Endothelial cell (in vitro differentiated cells): ENCODE measurements at places on chromosomes 6 and 20. TPM values are rescaled to one million over a fixed set of nuclear protein-coding genes. Genes with fewer than 3 reads are reported as not detected.

DNA sequence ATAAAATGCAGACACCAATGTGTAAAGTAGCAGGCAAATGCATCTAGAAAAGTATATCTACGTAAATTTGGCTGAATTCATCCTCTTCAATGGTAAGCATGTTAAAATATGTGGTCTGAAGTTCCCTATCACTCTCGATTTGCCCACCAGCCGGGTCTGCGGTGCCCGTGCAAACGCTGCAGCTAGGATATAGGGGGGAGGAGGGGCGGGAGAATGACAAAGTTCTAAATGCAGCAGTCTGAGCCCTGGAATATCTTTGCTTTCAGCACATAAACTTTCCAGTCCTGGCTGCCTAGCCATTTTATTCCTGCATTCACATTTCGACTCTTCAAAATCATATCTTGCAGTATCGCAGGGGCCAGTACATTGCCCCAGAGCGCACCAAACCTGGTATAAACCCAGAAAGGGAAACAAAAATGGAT, 708 bp downstream of the NRN1 start:
- DNase-seq = peak; percentile 28

The APOM gene
- total RNA-seq = 0.92 TPM

DNA sequence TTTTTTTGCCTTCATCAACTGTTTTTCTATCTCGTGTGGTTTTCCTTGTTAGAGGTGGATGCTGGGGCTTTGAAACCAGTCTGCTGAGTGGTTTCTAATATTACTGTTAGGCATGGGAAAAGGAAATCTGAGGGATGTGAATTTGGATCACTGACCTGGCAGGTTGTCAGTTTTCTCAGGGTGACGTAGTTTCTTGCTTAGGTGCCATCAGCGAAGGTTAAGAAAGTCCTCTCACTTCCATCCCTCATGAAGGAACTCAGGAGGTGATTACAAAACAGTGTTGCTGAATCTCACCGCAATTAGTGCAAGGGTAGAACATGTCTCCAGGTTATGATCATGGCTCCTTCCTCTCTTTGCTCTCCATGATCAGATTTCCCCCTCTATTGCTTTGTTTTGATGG, 135.9 kb downstream of the SOX4 start:
- no peak for DNase-seq

- no peak for DNase-seq
Measured at GRCh38 chr6:21227486-21227885, 366.1 kb upstream of the SOX4 start.

DNA sequence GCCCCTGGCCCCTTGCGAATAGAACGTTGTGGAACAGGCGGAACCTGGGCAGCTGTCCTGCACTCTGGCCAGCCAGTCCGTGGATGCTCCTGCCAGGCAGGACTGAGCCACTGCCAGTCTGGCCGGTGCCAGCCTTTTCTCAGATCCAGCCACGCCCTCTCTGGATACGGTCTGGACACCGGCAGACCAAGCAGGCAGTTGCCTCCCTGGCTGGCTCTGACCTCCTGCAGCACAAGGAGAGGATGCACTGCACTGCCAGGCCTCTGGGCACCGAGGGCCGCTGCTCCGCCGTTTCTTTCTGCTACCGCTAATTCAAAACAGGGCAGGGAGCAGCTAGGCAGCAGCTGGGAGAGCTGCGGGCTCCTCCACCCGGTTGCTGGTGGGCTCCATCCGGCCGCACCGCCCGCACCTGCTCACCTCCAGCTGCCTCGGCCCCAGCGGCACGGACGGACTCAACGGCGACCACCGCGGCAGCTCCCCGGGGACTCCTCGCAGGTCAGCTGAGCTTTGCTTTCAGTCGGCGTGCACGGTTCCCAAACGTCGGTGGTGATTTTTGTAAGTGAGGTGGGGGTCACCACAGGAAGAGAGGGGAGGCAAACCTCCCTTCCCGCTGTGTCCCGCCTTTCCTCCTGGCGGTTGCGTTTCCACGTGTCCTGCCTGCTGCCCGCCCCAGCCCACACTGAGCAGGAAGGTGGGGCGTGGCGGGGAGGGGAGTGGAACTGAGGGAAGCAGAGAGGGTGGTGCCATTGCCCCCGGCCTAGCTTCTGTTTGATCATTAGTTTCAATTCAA, 30.3 kb upstream of the AFDN start:
- no peak for DNase-seq
